ENCODE measurements at places on chromosomes 2 and 18.

- no peak for DNase-seq
These were observed 29.3 kb upstream of the ZNF385B start for GRCh38 chr2:179890666-179891065.

DNA sequence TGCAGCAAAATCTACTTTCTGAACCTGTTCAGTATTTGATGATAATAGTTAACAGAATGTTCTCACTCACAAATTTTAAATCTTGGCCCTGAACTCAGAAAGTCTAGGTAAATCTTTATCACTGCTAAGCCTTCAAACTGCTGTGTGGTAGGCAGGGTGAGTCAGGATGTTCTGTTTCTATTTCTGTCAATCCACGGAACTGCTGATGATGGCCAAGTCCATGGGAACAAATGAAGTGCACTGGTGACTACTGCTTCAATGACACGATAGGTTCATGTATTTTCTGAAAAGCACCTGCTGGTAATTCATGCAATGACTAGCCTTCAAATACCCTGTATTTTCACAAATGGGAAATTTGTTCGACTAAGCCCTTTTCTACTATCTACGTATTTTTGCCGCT, 14.2 kb downstream of the NIFK start:
- DNase-seq = no peak

DNA sequence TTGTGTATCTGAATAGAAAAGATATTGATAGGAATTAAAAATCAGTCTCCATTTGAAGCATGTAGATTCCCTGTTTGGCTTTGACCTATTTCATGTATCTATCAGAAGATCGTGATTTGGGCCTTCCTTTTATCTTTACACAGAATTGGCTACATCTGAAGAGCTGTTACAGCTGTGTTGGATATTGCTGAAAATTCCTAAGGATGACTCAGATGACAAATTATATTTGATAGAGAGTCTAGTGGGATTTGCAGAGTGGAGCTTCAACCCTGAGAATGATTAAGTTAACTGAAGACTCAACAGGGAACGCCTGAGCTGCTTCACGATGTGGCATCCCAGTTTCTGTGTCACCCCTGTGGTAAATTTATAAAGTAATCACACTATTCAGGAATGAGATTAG, 4.9 kb upstream of the COL3A1 start:
- DNase-seq = no peak

- no peak for DNase-seq
These were observed 47.0 kb upstream of the TTC39C start for GRCh38 chr18:23967321-23968089.
